ENCODE measurements at places on chromosomes 16 and 17.

DNA sequence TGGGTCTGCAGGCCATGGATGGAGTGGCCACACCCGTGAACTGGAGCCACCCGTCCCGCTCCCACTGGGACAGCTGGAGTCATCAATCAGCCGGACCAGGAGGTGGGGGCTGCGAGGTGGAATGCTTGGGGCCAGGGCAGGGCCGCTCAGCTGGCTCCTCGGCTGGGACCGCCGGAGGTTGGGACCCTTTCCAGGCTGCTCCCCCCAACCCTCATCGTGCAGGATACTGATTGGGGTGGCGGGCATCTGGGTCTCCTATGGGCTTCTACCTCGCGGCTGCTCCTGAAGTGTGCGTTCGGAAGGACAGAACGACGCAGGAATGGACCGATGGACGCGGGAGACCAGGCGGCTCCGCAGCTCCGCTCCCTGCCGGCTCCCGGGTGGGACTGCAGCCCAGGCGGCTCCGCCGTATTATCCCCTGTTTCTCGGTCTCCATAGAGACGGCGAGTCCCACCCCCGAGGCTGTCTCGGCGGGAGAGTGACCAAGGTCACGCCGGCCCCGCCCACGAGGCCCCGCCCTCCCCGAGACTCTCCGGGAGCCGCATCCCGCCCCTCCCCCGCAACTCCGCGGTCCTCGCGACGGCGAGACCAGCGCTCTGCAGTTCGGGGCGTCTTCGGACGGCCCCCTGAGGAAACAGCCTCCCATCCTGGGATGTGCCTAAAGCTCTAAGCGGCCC lies at the start of gene TPPP3:
TPPP3 (minus strand) TSS at position 388 of the 677 bp plus-strand sequence. CDS start 2,387 bp downstream, outside the sequence.
- DNase-seq, result peak; percentile 91

- DNase-seq, result no peak
These were observed 45.1 kb upstream of the HNF1B start for GRCh38 chr17:37789771-37790541.

DNA sequence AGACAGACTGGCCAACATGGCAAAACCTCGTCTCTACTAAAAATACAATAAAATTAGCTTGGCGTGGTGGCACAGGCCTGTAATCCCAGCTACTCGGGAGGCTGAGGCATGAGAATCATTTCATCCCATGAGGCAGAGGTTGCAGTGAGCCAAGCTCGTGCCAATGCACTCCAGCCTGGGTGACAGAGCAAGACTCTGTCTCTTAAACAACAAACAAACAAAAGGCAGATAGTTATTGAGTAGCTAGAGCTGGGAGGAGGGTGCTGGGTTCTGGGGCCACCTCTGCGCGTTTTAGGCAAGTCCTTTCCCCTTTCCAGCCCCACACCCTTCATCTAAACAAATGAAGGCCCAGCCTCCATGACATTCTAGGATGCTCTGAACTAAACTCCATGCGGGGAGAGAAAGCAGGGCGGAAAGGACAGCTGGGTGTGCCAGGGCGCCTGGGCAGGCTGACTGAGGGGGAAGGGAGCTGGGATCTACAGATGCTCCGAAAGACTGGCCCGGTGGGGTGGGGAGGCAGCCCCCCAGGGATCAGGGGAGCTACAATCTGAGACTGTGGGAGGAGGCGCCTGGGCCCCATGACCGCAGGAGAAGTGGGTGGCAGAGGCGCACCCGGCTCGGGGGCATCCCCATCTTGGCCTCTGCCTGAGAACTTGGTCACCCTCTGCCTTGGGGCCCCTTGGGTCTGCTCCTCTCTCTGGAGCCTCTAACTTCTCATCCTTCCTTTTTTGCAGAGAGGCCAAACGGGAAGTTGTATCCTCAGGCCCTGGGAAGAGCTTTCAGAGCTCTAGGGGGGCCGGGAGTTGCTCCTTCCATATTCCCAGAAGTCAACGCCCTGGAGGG lies 910 bp downstream of the ITGAL start:
- no peak for DNase-seq

- no peak for DNase-seq
These were observed 660.5 kb downstream of the KCNJ2 start for GRCh38 chr17:70829876-70830275.

- DNase-seq, result no peak
These were observed 904 bp downstream of the MAP2K3 start for GRCh38 chr17:21285164-21286065.

GRCh38 chr16:56101480-56101879 lies 89.8 kb upstream of the GNAO1 start:
- DNase-seq, result no peak

DNA sequence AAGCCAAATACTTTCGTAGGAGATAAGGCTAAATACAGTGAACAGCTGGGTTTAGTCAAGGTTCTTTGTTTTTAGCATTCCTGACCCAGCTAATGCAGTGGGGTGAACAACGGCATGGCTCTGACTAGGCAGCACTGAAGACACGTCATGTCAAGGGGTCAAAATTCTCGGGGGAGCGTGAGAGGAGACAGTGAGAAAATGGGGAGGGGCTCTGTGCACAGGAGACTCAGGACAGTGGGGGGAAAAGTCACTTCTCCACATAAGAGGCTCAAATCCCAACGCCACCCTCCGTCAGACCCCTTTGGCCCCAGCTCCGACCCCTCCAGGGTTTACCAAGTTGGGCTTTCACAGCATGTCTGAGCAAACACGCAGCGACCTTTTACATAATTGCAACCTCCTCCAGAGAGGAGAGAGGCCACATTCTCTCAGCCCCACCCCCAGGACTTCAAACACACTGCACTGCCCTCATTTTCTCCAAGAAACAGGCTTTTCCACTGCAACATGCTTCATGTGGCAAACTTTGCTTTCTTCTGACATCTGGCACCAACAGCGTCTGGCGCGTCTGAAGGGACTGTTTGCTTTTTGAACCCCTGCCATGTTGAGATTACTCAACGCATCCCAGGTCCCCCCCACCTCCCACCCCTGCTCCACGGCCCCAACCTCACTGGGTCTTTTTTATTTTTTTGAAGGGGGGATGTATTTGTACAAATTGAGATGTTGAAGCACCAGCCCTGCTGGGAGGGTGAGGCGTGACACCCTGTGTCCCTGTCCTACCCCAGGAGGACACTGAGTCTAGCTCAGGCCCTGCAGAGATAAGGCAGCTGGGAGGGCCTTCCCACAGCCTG lies 30.0 kb downstream of the AXIN2 start:
- peak; percentile 38 for DNase-seq

GRCh38 chr17:42361781-42362186 lies 26.5 kb downstream of the STAT3 start:
- no peak for DNase-seq

GRCh38 chr16:57422026-57422944 lies 17.7 kb downstream of the CCL17 start:
- peak; percentile 73 for DNase-seq
